ENCODE measurements at places on chromosomes 1 and 21.
A peak's percentile ranks its signal among the peaks of the same experiment; 100 is the strongest.

DNA sequence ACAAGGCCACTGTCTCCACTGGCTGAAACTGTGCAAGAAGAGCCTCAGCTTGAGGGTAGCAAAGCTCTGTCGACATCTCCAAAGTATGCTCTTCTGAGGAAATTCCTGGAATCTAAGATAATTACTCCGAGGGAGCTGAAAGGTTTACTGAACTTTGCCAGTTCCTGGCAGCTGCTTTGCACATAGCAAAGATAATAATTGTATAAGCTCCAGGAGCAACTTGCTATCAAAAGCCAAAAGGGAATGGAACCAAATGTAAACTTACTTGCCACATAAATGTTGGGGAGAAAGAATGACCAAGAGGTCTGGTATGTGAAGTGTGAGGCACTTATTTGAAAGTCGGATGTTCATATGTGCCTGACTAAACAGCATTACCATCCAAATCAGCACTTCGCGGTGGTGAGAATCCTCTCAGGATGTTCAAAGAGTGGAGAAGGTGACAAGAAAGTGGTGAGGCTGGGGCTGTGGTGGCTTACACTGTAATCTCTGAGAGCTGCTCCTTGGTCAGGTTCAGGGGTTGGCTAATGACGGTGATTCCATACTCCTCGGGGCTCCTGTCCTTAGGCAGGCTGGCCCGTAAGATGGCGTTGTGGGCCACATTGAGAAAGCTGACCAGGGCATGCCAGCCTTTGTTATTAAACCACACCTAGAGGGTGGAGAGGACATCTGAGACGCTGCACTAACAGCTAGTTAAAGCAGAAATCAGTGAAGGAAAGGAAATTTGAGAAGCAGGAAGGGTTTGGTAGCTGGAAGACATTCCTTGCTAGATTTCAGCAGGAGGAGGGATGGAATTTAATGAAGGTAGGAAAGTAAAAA lies 100.0 kb downstream of the ABCA4 start:
- peak; percentile 31 for DNase-seq

- no peak for DNase-seq
Observed at GRCh38 chr1:236795757-236796667, 920 bp downstream of the MTR start.

DNA sequence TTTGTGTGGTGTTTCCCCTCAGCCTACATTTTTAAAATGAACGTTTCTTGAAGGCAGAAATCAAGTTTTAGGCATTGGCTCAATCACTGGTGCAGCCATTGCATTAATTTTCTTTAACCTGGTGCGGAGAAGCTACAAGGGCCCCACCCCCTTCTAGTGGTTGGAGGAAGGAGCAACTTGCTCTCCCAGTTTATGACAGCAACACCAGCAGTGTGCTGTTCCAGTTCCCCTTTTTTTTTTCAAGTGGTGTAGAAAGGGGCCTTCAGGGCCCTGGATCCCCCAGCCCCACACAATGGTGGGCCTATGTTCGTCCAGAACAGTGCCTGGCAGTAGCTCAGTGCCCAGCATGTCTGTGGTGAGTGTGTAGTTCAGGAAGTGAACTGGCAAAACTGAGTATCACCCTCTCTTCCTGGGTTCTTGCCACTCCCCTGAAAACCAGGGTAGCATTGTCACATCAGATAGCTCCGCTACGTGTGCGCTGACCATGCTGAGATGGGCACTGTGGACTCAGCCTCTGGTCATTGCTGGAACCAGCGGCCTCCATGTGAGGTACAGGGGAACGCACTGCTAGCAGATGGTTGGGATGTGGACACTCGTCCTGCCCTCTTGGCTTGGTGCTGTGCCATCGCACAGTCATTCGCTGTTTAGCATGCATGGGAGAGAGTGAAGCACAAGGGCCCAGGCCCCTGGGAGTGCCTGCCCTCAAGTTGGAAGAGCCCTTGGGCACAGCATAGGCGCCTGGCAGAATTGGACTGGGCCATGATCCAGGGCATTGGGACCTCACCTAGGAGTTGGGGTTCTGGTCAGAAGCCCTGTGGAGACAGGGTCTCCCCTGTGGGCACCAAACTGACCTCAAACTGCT lies 7.2 kb downstream of the ARF1 start:
- no peak for DNase-seq

GRCh38 chr21:38250991-38251418 lies 5.8 kb upstream of the KCNJ15 start:
- no peak for DNase-seq

DNA sequence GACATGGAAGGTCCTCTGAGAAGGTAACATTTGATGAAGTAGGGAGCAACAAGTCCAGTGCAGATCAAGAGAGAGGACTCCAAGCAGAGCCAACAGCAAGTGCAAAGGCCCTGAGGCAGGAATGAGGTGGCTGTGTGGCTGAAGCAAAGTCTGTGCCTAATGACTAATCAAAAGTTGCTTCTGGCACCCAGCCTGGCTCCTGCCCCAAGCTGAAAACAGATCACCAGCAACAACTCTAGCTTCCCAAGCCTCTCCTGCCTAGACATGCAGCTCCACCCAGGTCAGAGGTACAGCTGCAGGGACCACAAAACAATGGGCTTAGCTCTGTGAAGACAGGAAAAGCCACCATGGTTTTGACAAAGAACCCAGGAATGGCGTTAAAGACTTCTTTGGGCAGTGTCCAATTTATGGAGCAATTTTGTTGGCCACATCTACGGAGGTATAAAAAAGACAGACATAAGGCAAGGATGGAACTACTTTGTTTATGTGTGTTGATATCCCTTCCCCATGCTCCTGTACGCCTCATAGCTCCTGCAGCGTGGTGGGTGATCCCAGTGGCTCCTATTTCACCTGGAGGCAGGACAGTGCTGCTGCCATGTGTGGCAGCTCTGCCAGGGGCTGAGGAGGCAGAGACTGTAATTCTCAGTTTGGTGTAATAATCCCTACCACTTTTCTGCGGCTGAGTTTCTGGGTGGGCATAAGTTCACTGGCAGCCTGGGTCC lies 26.4 kb upstream of the IGSF3 start:
- no peak for DNase-seq

DNA sequence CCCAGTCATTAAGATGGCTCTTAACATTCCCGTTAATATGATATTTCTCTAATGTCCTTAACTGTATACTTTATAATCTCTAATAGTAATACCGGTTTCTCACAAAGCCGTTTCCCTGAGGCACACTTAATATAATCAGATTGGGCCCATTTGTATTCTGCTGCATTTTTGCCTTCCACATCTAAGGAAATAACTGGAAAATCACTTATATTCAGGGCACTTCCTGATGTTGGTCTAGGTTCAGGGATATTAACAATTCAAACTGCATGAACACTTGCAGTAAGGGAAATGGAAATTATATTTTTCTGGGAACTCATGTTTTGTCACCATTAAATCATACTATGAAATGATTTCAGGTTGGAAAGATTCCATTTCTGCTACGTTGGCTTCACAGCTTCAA lies 119.8 kb downstream of the TPR start:
- DNase-seq, result no peak

GRCh38 chr1:241888232-241888631 lies 40.2 kb downstream of the EXO1 start:
- DNase-seq, result no peak

DNA sequence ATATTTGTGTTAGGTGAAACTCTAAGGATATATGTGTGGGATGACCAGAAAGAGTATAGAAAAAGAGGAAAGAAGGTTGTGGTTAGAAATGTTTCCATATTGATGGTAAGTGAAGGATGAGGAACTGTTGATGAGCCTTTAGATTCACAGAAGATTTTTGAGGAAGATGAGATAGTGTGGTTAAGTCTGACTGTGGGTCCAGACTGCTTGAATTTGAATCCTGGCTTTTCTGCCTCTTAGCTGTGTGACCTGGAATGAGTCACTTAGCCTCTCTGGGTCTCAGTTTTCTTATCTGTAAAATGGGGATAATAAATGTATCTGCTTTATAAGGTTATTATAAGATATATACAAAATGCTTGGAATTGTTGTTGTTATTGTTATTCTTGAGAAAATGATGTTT lies 27.5 kb downstream of the RGL1 start:
- no peak for DNase-seq

GRCh38 chr1:232474826-232475225 lies 155.1 kb downstream of the SIPA1L2 start:
- DNase-seq, result no peak

- no peak for DNase-seq
Observed at GRCh38 chr1:205267306-205267902, 39.7 kb downstream of the TMCC2 start.

DNA sequence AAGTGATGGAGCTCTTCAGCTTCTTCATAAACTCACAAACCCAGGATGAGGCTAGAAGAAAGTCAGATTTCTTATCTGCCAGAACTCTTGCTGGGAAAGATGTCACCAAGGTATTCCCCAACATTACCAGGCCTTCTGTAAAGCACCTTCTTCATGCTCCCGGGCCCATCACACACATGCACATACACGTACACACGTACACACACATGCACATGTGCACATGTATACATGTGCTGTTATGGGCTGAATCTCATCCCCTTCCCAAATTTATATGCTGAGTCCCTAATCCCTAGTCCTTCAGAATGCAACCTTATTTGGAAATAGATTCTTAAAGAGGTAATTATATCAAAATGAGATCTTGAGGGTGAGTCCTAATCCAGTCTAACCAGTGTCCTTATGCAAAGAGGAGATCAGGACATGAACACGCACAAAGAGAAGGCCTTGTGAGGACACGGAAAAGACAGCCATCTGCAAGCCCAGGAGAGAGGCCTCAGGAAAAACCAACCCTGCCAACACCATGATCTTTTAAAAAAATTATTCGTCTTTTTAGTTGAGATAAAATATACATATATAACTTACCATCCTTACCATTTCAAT lies 76.4 kb upstream of the LYST start:
- DNase-seq, result no peak

DNA sequence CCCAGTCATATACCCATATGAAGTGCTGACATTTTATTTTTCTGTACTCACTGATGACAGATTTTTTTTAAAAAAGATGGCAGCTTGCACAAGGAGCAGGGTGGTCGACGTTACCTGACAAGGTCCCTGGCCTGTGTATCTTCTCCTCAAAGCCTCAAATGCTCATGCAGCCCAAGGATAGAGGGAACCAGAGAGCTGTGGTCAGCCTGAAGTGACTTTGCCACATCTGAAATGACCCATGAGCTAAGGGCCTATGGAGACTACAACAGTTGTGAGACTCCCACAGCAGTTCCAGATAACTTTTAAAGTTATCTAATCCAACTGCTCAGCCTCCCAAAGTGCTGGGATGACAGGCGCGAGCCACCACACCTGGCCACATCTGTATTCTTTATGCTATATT lies 131.1 kb downstream of the GLUL start:
- DNase-seq, result no peak

DNA sequence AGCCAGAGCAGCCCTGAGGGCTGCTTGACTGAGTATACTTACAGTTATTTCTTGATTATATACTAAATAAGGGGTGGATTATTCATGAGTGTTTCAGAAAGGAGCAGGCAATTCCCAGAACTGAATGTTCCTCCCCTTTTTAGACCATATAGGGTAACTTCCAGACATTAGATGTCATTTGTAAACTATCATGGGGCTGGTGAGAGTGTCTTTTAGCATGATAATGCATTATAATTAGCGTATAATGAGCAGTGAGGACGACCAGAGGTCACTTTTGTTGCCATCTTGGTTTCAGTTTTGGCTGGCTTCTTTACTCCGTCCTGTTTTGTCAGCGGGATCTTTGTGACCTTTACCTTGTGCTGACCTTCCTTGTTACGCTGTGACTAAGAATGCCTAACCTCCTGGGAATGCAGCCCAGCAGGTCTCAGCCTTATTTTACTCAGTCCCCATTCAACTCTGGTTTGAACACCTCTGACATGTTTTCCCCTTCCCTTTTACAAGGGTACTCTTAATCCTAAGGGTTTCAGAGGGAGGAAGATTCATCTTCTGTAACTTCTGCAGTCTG lies 16.2 kb downstream of the KCTD3 start:
- DNase-seq, result no peak

- no peak for DNase-seq
Observed at GRCh38 chr1:227894831-227895451, 52.8 kb downstream of the WNT9A start.

DNA sequence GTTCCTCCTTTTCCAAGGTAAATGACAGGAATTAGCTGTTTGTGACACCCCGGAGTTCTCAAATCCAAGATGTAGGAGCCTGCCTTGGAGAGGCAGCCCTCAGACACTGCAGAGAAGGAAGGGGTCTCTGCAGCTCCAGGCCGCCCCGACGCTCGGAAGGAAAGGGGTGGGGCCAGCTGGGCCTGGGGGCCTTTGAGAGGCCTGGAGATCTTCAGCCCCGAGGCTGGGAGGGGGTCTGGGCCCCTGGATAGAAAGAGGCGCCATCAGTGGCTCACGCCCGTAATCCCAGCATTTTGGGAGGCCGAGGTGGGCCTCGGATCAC lies 1.1 kb upstream of the TNFRSF18 start:
- no peak for DNase-seq

DNA sequence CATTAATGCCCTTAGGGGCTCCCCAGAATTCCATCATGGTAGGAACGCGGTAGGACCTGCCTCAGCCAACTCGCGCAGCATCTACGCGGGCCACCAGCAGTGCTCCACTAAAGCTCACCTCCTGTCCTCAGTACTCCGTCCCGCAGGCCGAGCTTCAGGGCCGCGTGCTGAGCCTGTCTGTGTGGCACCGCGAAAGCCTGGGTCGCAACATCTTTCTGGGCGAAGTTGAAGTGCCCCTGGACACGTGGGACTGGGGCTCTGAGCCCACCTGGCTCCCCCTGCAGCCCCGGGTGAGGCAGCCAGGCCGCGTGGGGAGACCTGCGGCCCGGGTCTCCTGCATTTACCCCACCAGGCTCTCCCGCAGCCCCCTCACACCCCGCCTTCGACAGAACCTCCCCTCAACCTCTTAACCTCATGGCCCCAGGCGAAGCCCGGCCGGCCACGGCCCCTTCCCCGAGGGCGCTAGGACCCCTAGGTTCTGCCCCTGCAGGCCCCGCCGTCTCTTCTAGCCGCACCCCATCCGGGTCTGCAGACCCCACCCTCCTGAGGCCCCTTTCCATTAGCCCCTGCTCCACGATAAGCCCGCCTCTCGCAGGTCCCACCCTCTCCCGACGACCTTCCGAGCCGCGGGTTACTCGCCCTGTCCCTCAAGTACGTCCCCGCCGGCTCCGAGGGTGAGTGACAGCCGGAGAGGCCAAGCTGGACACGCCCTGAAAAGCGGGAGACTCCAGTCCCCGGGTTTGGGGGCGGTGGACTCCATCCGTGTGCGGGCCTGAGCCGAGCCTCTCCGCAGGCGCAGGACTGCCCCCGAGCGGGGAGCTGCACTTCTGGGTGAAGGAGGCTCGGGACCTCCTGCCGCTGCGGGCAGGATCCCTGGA lies 9.1 kb downstream of the SYTL1 start:
- no peak for DNase-seq

- no peak for DNase-seq
Observed at GRCh38 chr1:189220750-189221149, 1256.9 kb downstream of the BRINP3 start.

DNA sequence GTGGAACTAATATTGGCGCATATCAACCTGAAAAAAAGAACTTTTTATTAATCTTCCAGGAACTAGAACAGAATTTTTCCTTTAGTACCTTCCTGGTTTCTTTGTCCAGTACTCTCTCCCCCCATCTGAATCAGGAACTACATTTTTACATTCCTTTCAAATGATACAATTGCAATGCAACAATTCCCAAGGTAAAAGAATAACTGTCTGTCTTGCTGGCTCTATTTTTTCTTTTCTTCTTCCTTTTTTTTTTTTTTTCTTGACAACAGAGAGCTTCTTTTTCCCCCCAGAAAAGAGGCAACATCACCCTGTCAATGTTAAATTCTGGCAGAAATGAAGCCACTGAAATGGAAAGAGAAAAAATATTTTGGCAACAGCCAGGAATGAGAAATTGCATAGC lies 4.5 kb upstream of the CD101 start:
- no peak for DNase-seq

Data from effector memory CD8-positive, alpha-beta T cell (primary cell).